ENCODE measurements at places on chromosomes 7 and 10.

DNA sequence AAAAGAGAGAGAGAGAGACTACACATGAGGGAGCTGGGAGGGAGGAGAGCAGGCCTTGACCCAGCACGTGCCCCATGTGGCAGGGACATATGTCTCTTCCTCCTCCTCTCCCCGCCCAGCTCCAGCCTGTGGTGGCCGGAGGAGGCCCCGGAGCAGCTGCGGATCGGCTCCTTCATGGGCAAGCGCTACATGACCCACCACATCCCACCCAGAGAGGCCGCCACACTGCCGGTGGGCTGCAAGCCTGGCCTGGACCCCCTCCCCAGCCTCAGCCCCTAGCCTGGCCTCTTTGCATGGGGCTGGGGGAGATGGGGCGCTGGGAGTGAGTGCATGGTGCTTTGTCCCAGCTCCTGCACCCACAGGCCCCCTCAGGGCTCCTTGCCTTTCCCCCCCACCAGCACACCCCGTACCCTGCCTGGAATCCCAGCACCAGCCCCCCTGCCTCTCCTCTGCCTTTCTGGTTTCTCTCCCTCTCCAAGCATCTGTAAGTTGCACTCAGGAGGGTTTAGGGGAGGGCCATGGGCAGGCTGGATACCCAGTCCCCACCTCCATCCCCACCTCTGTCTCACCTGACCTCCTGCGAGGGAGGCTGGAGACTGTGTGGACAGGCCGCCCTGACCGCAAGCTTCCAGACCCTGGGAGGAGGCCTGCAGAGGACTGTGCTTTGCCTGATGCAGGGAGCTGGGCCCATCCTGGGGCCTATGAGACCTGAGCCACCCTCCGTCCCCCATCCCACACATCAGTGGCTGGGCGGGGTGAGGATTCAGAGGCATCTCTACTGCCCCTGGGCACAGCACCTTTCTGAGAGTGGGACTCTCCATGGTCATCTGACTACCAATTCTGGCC, 4.8 kb downstream of the UPK3B start:
- no peak for DNase-seq

DNA sequence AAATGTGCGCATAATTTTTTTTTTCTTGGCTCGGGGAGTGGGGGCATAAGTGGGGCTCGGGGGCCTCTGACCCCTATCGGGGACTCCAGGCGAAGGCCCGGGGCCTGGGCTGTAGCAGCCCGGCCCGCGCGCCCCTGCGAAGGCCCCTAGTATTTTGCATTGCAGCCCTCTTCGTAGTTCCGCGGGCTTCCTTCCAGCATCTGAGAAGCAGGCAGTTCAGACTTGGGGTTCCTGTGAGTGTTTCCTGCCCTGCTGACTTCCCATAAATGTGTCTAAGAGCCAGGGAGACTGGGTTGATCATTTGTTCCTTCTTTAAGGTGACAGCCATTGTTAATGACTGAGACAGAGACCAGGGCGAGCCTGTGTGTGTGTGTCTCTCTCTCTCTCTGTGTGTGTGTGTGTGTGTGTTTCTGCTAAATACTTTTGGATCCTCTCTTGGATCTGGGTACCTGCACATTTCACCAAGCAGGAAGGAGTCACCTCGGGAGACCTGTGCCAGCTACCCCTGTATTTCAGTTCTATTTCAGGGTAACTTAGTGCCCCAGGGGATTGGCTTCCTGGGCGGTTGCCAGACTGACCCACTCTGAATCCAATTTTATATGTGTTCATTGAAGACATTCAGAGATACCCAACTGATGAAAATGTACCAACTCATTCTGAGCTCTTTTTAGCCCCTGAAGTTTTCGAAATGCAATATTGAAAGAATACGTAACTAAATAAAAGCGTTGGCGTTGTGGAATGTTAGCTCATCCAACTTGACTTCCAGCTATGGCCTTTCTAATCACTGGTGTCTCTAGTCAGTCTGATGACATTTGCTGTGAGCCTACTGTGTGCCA, 805 bp downstream of the MSRB2 start:
- DNase-seq: no peak

DNA sequence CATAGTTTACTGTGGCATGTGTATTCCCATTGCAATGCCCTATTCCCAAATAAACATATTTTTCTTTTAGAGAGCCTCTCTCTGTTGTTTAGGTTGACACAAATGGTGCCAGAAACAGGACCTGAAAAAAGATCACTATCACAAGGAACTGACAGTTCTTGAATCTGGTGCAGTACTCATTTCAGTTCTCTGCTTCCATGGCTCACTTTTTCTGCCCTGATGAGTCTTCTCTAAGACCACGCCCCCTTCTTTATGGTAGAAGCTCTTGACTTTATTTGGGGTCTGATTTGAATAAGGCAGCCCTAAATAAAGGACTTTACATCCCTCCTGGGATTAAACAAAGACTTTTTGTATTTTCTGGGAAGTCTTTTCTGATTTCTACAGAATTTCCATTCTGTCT, 3.5 kb upstream of the CCDC126 start:
- DNase-seq: no peak

GRCh38 chr7:146683439-146683838, 566.8 kb downstream of the CNTNAP2 start:
- no peak for DNase-seq

GRCh38 chr7:118995350-118995749, 770.8 kb downstream of the ANKRD7 start:
- DNase-seq: no peak

DNA sequence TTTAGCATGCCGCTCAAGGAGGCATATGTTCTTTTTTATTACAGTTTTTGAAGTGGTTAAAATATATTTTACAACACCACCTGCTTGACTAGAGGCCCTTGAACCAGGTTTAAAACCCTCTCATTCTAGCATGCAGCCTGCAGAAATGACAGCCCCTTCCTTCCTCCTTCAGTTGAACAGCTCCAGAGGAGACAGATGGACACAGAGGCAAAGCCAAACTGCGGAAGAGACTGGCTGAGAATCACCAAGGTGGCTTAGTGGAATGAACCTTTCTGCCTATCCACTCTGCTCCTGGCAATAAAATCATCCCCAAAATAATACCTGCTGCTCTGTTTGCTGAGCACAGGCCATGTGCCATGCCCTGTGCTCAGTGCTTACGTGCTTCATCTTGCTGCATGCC, 23.9 kb upstream of the PLPP4 start:
- DNase-seq: no peak

GRCh38 chr10:11546581-11546980, 64.9 kb downstream of the USP6NL start:
- no peak for DNase-seq

GRCh38 chr7:47896809-47897423, 51.4 kb downstream of the PKD1L1 start:
- DNase-seq: no peak

GRCh38 chr10:121568275-121568674, 30.0 kb downstream of the FGFR2 start:
- DNase-seq: no peak

- no peak for DNase-seq
Observed at GRCh38 chr7:87199241-87199640, 20.3 kb downstream of the TMEM243 start.

DNA sequence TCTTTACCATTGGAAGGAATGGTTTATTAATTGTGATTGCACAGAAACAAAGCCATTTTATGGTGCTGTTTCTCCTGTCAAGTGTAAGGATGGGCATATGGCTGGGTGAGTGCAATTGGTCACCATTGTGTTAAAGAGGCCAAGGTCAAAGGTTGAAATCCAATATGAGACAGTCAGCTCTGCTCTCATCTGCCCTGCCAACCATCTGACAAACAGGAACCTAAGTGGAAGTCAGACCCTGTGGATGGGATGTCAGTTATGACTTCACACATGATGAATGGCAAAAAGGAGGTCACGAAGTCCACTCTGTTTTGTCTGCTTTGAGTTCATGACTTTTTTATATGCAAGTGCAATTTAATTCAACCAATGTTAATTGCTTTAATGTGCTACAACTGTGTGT, 172.7 kb upstream of the TMEM229A start:
- no peak for DNase-seq

- DNase-seq: no peak
Observed at GRCh38 chr10:96578633-96579032, 8.2 kb downstream of the TM9SF3 start.

GRCh38 chr7:9921326-9921725, 1052.3 kb upstream of the PHF14 start:
- DNase-seq: no peak

DNA sequence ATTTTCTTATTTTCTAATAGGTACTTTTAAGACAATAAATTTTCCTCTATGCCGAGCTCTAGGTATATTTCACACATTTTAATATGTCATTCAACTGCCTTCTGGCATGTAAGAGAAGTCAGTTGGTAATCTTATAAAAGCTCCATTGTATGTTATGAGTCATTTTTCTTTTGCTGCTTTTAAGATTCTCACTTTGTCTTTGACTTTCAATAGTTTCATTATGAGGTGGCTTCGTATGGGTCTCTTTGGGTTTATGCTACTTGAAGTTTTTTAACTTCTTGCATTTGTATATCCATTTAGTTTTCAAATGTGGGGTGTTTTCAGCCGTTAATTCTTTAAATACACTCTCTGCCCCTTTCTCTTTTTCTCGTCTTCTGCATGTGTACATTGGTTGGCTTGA, 80.5 kb downstream of the ABCA13 start:
- DNase-seq: no peak

- no peak for DNase-seq
Observed at GRCh38 chr10:12869427-12869826, 132.1 kb downstream of the CCDC3 start.

DNA sequence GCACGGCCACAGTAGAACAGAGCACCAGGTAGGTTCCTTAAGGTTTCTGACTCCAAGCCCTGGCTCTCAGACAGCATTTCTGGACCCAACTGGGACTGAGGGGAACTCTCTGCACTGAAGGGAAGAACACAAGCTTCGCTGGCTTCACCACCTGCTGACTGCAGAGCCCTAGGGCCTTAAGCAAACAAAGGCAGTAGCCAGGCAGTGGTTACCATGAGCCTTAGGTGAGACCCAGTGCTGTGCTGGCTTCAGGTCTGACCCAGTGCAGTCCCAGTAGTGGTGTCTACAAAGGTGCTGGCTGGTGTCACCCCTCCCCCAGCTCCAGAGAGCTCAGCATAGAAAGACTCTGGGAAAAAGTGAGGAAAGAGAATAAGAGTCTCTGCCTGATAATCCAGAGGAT, 59.5 kb downstream of the SIRT1 start:
- no peak for DNase-seq

- no peak for DNase-seq
Observed at GRCh38 chr7:11170175-11170574, 196.5 kb downstream of the PHF14 start.

- no peak for DNase-seq
Observed at GRCh38 chr10:4129866-4130477, 345.0 kb upstream of the KLF6 start.

DNA sequence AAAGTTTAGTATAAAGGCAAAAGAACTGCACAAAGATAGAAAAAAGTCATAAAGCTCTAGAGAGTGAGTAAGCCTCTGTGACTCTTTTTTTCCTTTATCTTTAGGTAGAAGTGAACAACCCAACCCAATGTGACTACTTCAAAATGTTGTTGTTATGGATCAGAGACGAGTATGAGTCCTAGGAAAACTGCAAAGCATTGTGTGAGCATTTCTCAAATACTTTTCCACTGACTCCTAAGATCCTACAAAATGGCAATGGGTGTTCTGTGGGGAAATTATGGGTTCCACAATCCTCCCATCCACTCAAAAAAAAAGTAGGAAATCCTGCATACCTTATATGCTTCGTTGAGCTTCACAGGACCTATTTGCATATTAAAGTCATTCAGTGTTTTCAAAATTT, 177.1 kb downstream of the DGKI start:
- DNase-seq: no peak

- DNase-seq: no peak
Observed at GRCh38 chr10:42898037-42898960, 115.7 kb downstream of the BMS1 start.

GRCh38 chr10:14953424-14954000, 384 bp downstream of the DCLRE1C start:
- no peak for DNase-seq

- DNase-seq: no peak
Observed at GRCh38 chr7:50436133-50436806, 13.9 kb downstream of the FIGNL1 start.

DNA sequence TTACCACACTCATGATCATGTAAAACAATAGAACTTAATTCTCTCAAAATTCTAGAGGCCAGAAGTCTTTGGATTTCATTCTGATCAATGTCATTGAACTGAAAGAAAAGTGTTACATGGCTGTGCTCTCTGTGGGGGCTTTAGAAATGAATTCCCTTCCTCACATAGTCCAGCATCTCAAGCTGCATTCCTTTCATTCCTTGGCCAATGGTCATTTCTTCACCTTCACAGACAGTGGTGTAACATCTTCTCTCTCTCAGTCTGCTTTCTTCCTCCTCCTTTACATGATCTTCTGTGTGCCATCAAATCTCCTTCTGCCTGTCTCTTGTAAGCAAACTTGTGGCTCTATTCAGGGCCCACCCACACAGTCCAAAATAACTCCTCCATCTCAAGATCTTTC, 735.3 kb downstream of the SUGCT start:
- DNase-seq: no peak

DNA sequence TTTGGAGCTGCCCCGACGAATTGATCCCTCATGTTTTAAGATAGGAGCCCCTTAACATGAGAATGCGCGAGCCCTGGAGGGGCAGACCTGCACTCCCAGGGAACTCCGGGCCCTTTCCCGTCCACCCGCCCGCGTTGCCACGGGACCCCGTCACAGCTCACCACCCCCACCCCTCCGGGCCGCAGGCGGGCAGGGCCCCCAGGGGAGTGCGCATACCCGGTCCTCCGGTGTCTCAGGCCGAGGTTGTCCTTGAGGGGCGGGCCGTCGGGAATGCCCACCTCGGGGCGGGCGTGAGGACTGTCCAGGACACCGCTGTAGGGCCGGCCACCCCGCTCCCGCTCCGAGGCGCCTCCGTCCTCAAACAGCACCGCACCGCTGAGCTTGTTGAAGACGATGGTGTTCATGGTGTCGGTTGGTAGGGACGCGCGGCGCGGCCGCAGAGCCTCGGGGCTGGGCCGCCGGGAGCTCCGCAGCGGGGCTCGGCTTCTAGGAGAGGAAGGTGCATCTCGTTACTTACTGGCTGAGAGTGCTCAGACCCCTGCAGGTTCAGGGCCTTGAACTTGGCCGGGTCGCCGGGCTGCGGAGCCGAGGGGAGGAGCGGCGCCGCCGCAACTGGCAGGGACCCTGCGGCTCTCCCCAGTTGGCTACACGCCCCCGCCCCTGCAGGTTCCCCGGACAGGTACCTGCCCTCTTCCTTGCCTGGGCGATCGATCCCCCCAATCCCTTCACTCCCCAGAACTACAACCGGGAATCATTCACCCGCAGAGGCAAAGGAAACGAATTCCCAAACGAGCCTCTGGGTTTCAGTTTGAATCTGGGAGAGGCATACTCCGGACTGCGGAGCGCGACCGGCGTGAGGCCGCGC, 2.4 kb downstream of the MKX start:
- no peak for DNase-seq

GRCh38 chr10:59465088-59465487, 102.7 kb upstream of the FAM13C start:
- DNase-seq: no peak

Measured in cortex of kidney (tissue), 1 donor.